GM12878 (cell line): ENCODE measurements at places on chromosomes 2 and 18. TPM values are rescaled to one million over a fixed set of nuclear protein-coding genes. Genes with fewer than 3 reads are reported as not detected.

The SGPP2 gene
- 5.3 and 5.8 TPM in 2 replicates for polyA plus RNA-seq

The NYAP2 gene
- not detected in 2 replicates for polyA plus RNA-seq

- DNase-seq = no peak
These were observed 252.9 kb downstream of the PRKCE start for GRCh38 chr2:45904267-45904945.

GRCh38 chr2:71935262-71935848 is 212.3 kb downstream of the CYP26B1 start:
- DNase-seq = no peak
